NCI-H2081 treated with DMSO at 0.1 percent for 48 hours (cell line): ENCODE measurements at places on chromosomes 1 and 21.

GRCh38 chr1:78420181-78420580 is 70.6 kb upstream of the PTGFR start:
- DNase-seq, result no peak

DNA sequence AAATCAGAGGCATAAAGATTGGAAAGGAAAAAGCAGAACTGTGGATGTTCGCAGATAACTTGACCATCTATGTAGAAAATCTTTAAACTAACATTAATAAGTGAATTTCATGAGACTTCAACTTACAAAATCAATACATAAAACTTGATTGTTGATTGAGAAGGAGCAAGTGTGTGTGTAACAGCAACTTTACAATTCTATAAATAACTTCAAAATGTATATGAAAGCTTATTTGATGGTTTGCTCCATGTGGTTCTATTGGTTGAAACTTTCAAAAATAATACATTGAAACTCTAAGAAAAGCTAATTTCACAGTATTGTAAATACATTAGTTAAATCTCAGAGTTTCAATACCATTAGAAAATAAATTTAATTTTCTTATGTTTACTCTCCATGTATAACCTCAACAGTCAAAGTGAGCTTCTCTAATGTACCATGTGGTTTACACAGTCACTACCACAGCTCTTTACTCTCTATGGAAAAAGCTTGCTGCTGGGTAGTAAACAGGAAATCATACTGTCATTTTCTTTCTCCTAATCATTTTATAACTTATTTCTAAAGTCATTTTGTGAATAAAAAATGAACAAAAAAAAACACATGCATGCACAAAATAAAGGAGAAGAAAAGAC is 12.0 kb downstream of the AKT3 start:
- no peak for DNase-seq

- no peak for DNase-seq
Observed at GRCh38 chr21:37829447-37829846, 86.8 kb downstream of the KCNJ6 start.

DNA sequence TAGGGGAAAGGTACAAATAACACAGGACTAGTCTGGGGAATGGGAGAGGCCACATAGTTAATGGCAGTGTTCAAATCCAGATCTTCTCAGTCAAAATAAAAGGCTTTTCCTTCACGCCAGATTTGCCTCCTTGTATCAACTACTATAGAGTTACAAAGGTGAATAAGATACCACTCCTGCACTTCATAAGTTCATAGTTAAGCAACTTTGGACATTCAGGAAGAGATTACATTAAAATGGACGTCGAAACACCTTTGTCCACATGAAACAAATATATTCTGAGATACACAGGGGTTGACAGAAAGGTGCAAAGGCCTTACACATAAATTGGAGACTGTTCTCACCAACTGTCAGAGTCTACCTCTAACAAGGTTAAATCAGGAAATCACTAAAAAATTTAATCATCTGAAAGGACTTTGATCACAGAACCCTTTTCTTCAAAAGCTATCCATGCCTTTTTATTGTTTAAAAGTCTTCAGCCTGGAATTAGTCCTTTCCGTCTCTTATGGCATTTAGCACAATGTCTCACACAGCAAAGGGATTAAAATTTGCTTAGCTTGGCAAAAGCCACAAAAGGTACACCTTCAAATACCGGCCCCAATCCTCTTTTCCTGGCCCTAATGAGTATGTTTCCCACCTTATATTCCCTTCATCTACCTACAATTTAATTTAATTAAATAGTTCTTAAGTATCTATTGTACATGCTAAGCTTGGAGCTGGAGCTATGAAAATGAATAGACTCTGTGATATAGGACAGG is 8.1 kb downstream of the F5 start:
- no peak for DNase-seq

DNA sequence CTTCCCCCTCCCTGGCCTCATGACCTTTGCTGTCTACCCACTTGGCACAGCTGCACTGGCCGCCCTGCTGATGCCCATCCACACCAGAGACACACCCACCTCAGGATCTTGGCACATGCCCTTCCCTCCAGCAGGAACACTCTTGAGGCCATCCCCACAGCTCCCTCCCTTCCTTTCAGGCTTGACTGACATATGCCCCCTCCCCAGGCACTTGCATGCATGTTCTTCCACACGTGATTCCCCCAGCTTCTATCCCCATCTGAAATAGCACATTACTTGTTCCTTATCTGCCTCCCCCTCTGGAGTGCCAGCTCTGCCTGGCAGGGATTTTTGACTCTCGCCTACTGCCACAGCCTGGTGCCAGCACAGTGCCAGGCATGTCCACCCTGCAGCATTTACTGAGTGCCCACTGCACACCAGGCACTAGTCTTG is 98.5 kb upstream of the SLC25A33 start:
- no peak for DNase-seq

- DNase-seq, result no peak
Observed at GRCh38 chr21:42665484-42665883, 12.1 kb downstream of the PDE9A start.

GRCh38 chr21:15327637-15328265 is 263.0 kb upstream of the NRIP1 start:
- no peak for DNase-seq

DNA sequence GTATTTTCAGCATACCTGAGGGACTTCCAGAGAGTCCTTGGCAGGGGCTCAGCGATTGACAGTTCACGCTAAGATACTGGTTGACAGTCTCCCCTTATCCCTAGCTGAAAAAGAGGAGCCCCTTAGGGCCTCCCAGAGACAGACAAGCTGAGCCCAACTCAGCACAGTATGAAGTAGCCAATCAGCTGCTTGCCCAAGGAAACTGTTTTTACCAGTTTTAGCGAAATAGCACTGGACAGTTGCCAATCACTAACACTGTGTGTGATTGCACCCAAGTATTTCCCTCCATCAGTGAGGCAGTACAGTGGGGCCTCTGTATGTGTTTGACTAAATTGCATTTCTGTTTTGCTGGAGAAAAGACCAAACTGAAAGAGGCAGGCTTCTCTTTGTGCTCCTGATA is 27.0 kb downstream of the KHDRBS1 start:
- no peak for DNase-seq

- DNase-seq, result no peak
Observed at GRCh38 chr1:77579547-77579946, 102.9 kb downstream of the ZZZ3 start.

DNA sequence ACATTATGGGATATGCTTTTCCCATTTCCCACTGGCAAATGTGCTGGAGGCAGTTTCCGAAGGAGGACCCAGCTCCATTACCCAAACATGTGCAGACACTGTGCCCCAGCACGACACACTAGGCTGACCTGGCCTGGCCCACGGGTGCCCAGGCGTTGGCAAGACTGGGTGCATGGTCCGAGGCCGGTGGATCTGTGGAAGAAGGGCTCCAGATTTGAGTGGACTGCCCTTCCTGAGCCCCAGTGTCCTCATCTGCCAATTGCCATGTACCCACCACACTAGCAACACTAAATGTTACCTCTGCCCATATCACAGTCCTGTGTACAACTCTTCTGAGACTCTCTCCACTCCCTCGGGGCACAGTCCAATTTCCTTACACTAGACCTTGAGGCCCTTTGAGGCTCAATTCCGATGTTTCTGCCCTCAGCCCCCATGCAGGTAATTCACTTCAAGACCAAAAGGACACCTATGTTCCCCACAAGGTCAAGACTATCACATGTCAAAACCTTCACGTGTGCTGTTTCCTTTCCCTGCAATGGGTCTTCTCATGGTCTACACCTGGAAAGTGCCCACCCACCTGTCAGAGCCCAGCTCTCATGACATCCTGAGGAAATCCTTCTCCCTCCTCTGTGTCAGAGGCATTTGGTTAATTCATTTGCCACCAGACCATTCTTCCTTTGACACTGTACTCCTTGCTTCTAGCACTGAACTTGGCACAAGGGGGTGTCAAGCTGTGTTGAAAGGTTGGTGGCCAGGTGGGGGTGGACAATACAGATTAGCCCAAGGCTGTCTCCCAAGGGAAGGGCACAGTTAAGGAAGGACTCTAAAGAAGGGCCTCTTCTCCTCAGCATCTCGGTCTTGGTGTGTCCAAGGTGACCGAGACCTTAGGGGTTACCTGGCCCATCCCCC is 124.9 kb downstream of the DMRTB1 start:
- DNase-seq, result no peak

- no peak for DNase-seq
Observed at GRCh38 chr1:244329591-244330317, 122.0 kb downstream of the ADSS2 start.

DNA sequence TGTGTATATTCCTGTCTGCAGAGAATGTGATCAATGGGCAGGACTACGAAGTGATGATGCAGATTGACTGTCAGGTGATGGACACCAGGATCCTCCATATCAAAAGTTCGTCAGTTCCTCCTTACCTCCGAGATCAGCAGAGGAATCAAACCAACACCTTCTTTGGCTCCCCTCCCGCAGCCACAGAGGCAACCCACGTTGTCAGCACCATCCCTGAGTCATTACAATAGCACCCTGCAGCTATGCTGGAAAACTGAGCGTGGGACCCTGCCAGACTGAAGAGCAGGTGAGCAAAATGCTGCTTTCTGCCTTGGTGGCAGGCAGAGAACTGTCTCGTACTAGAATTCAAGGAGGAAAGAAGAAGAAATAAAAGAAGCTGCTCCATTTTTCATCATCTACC is 65.2 kb downstream of the OLFML2B start:
- DNase-seq, result no peak

GRCh38 chr1:113947388-113948107 is 18.4 kb downstream of the HIPK1 start:
- DNase-seq, result no peak

DNA sequence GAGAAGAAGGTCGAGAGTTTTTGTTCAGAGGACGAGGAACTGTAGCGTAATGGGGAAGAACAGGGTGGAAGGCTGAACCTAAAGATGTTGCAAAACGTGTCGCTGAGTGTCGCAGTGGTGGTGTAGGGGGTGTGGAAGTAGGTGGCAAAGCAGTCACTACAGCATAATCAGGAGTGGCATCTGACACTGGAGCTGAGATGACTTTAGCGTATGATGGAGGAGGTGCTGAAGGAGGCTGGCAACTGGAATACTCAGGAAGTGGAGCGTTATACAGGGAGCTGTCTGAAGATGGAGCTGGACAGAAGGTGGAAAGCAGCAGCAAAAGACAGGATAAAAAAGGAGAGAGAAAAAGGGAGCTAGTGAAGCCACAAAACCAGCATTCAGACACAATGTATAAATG is 89.9 kb upstream of the LBR start:
- no peak for DNase-seq

DNA sequence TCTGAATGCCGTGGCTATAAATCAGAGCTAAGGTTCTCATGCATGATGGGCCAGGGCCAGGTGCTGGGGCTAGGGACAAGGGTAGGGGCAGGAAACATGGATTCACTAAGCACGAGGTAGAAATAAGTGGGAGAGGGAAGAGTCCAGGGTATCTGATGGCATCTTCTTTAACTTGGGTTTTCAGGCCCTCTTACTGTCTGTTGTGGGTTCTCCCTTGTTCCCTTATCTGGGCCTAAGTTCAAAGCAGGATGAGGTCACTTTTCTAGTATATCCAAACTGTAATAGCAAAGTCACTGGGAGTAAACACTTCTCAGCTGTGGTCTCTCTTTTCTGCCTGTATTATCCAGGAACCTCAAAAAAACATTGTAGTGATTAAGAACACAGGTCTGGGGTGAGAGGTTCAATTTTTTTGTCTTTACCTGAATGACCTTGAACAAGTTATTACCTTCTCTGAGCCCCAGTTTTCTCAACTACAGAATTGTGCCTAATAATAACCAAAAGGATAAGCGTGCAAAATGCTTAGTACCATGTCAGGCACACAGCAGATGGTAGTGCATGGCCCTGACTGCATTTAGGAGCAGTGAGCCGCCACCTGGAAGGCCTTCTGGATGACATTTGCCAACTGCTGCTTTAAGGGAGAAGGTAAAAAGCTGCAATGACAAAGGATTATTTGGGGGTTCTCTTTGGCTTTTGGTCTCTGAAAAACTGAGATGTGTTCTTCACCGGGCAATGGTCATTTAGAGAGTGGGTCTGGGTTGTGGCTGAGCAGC is 53.6 kb upstream of the A3GALT2 start:
- DNase-seq, result no peak

- no peak for DNase-seq
Observed at GRCh38 chr1:246291127-246291526, 216.0 kb downstream of the SMYD3 start.

DNA sequence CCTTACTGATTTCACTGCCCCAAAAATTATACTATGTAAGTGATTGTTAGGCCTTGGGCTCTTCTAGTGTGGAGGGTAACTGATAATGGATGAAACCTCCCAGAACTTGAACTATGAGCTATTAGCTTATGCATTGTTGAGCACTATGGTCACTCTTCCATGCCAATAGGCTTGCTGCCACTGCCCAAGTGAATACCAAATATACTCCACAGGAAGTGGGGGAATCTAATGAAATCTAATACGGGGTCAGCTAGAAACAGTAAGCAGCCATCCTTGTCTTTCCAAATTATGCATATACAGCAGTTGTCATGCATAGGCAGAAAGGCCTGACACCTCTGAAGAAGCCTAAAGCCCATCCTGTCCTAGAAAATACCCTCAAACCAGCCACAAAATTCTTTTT is 198.7 kb upstream of the PTBP2 start:
- no peak for DNase-seq

- no peak for DNase-seq
Observed at GRCh38 chr1:210627755-210628154, 299.1 kb downstream of the HHAT start.

- DNase-seq, result no peak
Observed at GRCh38 chr1:241828463-241829021, 19.5 kb upstream of the EXO1 start.

- no peak for DNase-seq
Observed at GRCh38 chr1:184965944-184966860, 8.1 kb downstream of the NIBAN1 start.
